ENCODE measurements at places on chromosomes 13 and 19. TPM values are rescaled to one million over a fixed set of nuclear protein-coding genes. Genes with fewer than 3 reads are reported as not detected.
A peak's percentile ranks its signal among the peaks of the same experiment; 100 is the strongest.

NOVA2 gene
- total RNA-seq = 2.2 TPM

DIS3 gene
- 14.3 TPM for total RNA-seq

GSX1 gene
- total RNA-seq = not detected

TMC4 gene
- 0.53 TPM for total RNA-seq

- no peak for DNase-seq
- no peaks in the 10 kb centered on the region for H3K27me3 ChIP-seq
- H3K36me3 ChIP-seq = no peaks in the 10 kb centered on the region
- H3K4me3 ChIP-seq = no peak overlapping the region
- no peak overlapping the region for H3K27ac ChIP-seq
Measured at GRCh38 chr13:35990196-35990595, 141.0 kb downstream of the DCLK1 start.

DNA sequence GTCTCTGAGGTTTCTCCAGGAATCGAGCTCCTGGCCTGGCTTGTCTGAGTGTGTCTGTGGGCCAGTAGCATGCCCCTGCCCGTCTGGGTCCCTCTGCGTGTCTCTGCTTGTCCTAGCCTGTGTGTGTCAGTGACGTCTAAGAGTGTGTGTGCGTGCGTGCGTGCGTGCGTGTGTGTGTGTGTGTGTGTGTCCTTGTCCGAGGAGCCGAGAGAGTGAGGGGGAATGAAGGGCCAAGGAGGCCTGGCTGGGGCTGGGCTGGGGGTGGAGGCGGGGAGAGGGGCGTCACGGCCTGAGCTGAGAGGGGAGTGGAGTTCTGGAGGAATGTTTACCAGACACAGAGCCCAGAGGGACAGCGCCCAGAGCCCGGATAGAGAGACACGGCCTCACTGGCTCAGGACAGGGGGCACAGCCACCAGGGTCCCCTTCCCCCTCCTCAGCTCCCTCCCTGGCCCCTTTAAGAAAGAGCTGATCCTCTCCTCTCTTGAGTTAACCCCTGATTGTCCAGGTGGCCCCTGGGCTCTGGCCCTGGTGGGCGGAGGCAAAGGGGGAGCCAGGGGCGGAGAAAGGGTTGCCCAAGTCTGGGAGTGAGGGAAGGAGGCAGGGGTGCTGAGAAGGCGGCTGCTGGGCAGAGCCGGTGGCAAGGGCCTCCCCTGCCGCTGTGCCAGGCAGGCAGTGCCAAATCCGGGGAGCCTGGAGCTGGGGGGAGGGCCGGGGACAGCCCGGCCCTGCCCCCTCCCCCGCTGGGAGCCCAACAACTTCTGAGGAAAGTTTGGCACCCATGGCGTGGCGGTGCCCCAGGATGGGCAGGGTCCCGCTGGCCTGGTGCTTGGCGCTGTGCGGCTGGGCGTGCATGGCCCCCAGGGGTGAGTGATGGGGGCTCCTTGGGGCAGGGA, at the start of gene AXL:
Gene AXL, plus strand, starts transcription at position 609 of the 893 bp plus-strand sequence. Its CDS starts 170 bp downstream, at position 779.
- H3K4me3 ChIP-seq = peak within 1 kb of the TSS; percentile 27
- H3K36me3 ChIP-seq = no peaks in the 10 kb centered on the region
- DNase-seq = peak; percentile 68
- H3K27me3 ChIP-seq = no peaks in the 10 kb centered on the region

- H3K27ac ChIP-seq = no peak overlapping the region
- peaks cover 6% of the 10 kb centered on the region for H3K36me3 ChIP-seq
- DNase-seq = no peak
- no peaks in the 10 kb centered on the region for H3K27me3 ChIP-seq
- no peaks in the 10 kb centered on the region for H3K4me1 ChIP-seq
- H3K4me3 ChIP-seq = no peak overlapping the region
Measured at GRCh38 chr13:112845511-112846144, 123.4 kb upstream of the MCF2L start.

DNA sequence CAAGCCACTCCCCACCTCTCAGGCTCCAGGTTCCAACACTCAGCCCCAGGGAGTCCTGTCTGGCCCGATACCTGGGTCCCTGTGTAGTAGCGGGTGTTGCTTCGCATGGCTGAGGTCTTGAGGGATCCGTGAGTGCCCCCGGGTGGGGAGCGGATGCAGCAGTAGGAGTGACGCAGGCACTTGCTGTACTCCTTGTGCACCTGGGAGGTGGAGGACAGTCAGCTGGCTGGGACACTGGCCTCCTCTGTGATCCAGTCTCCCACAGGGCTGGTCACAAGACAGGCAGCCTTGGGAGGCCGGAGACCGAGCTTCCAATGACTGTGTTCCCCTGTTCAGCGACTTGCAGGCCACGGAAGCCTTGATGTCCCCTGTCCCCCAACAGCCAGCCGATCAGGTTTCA, 16.3 kb upstream of the ASF1B start:
- no peak overlapping the region for H3K27ac ChIP-seq
- H3K36me3 ChIP-seq = no peaks in the 10 kb centered on the region
- H3K4me1 ChIP-seq = no peaks in the 10 kb centered on the region
- no peak for DNase-seq

DNA sequence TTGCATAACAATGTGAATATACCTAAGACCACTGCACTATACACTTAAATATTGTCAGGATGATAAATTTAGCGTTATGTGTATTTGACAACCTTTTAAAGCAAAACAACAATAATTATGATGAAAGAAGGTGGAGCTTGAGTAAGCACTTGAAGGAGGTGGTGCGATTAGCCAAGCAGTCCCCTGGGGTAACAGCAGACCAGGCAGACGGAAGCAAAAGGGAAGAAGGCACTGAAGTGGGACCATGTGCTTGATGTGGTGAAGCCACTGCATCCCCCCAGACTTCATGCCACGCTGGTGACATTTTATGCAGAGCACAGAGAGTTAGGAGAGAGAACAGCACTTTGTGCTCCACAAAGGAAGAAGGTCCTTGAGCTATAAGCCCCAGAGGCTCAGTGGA, 58.3 kb upstream of the ZNF507 start:
- no peak for DNase-seq
- no peaks in the 10 kb centered on the region for H3K36me3 ChIP-seq
- H3K27me3 ChIP-seq = no peaks in the 10 kb centered on the region
- no peaks in the 10 kb centered on the region for H3K4me1 ChIP-seq

DNA sequence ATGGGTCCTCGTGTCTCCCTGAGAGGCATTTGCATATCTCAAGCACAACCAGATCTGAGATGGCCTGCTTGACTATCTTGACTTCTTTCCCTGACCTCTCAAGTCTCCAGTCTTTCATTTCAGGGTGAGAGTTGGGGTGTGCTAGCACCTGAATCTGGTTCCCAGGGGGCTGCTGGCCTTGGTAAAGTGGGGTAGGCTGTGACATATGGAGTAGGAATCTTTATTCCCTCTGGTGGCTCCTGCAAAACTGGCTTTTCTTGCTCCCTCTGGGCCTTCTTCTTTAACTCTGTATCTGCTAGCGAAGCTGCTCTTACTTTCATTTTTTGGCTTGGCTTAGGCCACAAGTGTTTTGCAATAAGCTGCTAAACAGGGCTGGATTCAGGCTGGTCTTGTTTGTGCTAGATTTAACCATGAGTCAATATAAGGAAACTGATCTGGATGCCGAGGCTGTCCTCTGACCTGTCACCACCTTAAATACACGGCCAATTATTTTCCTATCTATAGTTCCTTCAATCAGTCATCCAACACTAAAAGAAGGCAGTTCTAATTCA, 42.3 kb downstream of the ZNF493 start:
- no peaks in the 10 kb centered on the region for H3K4me1 ChIP-seq
- no peak overlapping the region for H3K4me3 ChIP-seq
- H3K27me3 ChIP-seq = no peaks in the 10 kb centered on the region
- no peak overlapping the region for H3K27ac ChIP-seq

Measured in right lobe of liver (tissue), 6 donors.